Naive thymus-derived CD4-positive, alpha-beta T cell (primary cell): ENCODE measurements at places on chromosomes 5 and 9. TPM values are rescaled to one million over a fixed set of nuclear protein-coding genes. Genes with fewer than 3 reads are reported as not detected.

- H3K4me3 ChIP-seq, result no peak overlapping the region
- H3K27ac ChIP-seq, result no peak overlapping the region
- no peaks in the 10 kb centered on the region for H3K36me3 ChIP-seq
- no peak for DNase-seq
These were observed 305.9 kb upstream of the ITGA1 start for GRCh38 chr5:52481851-52482250.

GRCh38 chr5:90480699-90481098 lies 6.0 kb downstream of the POLR3G start:
- no peaks in the 10 kb centered on the region for H3K36me3 ChIP-seq
- H3K4me3 ChIP-seq, result no peak overlapping the region
- no peak overlapping the region for H3K27ac ChIP-seq

DNA sequence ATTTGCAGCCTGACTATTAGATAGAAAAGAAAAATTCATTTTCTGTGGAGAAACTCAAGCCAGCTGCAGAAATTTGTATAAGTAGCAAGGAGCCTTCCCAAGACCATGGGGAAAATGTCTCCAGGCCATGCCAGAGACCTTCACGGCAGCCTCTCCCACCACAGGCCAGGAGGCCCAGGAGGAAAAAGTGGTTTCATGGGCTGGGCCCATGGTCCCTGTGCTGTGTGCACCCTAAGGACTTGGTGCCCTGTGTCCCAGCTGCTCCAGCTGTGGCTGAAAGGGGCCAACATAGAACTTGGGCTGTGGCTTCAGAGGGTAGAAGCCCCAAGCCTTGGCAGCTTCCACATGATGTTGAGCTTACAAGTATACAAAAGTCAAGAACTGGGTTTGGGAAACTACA lies 73.3 kb upstream of the TTC23L start:
- no peaks in the 10 kb centered on the region for H3K36me3 ChIP-seq
- no peak overlapping the region for H3K4me3 ChIP-seq
- H3K27me3 ChIP-seq, result no peaks in the 10 kb centered on the region
- no peak for DNase-seq
- H3K27ac ChIP-seq, result no peak overlapping the region

- no peaks in the 10 kb centered on the region for H3K36me3 ChIP-seq
- no peak overlapping the region for H3K27ac ChIP-seq
- no peaks in the 10 kb centered on the region for H3K4me1 ChIP-seq
- no peak overlapping the region for H3K4me3 ChIP-seq
- no peak for DNase-seq
These were observed 251.3 kb upstream of the GRAMD2B start for GRCh38 chr5:126171916-126172315.

DNA sequence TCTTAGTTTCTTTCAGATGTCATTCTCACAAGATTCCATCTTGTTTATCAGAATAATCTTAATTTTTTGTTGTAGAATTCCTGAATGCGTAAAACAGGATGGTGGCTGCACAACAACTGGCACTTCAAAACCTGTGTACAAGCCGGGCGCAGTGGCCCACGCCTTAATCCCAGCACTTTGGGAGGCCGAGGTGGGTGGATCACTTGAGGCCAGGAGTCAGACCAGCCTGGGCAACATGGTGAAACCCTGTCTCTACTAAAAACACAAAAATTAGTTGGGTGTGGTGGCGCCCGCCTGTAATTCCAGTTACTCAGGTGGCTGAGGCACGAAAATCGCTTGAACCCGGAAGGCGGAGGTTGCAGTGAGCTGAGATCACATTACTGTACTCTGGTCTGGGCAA lies 10.5 kb upstream of the CCNB1 start:
- no peaks in the 10 kb centered on the region for H3K36me3 ChIP-seq
- H3K27me3 ChIP-seq, result no peaks in the 10 kb centered on the region
- H3K4me3 ChIP-seq, result no peak overlapping the region
- no peak overlapping the region for H3K27ac ChIP-seq
- no peak for DNase-seq

DNA sequence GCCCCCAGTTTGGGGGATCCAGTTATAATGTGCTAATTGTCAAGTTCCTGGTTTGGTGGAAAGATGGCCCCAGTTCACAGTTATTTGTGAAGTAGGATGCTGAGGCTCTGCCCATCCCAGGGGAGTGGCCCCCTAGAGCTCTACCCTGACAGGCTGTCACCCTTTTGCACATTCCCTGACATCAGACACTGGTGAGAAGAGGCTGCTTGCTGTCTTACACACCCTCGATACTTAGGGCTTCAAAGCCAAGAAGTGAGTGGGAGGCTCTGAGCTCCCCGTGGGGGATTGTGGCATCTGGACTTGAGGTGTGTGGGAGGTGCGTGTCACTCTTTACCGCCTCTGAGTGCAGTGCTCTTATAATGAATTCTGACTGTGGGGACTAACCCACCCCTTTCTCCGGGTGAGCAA lies 168.5 kb downstream of the DOCK2 start:
- no peak overlapping the region for H3K4me3 ChIP-seq
- H3K27ac ChIP-seq, result no peak overlapping the region
- H3K27me3 ChIP-seq, result no peaks in the 10 kb centered on the region
- H3K36me3 ChIP-seq, result peaks cover 11% of the 10 kb centered on the region
- no peak for DNase-seq

Gene JAK2
- polyA plus RNA-seq, result 4.1 TPM

Gene ASPN
- not detected for polyA plus RNA-seq

Gene CFAP77
- not detected for polyA plus RNA-seq
